Right lobe of liver (tissue), 6 donors: ENCODE measurements at places on chromosomes 2 and 18.

DNA sequence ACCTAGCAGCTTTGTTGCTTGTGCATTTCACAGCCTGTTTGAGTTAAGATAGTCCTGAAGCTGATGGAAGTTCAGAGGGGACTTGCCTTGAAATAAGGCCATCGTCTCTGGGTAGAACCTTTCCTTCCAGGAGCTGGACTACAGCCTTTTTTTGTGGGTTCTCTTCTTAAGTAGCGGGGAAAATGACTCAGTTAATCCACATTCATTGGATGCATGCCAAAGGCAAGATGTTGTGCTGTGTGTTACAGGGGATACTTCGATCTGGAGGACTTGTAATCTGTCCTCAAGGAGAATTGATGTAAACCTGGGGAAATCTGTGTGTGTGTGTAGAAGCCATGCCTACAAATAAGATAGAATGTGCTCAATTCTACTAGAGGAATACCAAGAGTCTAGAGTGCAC lies 46.8 kb downstream of the RPIA start:
- no peak for DNase-seq

DNA sequence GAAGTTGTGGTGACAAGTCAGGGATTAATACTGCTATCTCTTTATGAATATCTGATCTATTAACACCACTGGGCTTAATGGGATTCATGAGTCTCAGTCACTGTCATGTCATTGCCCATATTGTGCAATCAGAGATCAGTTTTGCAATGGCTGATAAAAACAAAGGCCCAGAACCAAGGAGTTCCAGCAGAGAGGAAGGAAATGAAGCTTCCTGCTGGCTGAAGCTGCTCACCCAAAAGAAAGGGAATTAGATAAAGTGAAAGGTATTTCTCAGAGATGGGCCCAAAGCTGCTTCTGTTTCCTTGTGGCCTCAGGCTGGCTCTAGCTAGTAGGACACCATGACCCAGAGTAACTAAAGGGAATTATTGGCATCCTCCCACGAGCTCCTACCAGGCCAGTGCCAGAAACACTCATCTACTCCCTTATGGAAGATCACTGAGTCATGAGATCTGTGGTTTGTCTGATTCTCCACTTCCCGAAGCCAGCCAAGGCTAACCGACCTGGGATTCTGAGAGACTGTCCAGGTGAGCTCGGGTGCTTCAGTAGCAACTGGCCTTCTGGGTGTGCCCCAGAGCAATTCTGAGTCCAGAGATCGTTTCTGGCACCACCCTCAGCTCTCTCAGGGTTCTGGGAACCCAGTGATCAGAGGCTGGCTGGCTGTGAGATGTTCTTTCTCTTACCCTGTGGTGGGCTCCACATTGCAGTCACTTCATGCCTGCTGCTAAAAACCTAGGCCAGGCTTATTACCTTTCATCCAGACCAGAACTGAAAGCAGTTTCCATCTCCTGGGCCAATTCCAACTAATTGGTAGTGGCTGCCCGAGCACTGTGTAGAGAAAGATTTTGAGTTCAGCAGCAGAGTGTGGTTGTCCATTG lies 129.5 kb upstream of the PELI1 start:
- peak; percentile 55 for DNase-seq

DNA sequence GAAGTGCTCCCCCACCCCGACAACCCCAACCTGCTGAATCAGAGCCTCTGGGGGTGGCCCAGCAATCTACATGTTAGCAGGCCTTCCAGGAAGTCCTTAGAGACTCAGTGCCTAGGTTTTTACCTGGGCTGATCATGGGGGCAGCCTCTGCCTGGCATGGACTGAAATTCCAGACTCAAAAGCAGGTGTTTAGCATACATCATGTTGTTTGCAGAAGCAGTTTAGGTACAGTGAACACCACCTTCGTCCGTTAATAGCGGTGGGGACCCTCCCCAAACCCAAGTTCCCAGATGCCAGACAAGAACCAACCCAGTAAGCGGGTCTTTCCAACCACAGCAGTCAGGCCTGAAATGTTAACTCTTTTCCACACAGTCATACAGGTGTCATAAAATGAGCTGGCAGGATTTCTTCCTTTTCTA lies 26.4 kb upstream of the GALR1 start:
- DNase-seq: no peak

- DNase-seq: peak; percentile 31
Measured at GRCh38 chr18:8706791-8707555, 1.6 kb downstream of the MTCL1 start.

DNA sequence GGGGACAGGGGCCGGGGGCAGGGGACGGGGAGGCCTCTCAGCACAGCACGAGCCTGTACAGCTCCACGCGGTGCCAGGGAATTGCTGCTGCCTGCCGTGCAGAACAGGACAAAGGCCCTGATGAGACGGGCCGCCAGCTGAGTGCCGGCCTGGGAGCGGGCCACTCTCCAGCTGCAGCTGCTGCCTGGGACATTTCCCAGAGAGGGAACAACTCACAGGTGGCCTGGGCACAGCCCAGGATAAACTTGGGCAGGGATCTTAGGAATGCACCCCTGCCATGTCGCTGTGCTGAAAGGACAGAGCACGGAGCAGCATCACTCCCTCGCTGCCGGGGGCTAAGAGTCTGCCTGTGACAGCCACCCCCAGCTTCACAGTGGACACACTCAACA lies 38.8 kb downstream of the CENPO start:
- no peak for DNase-seq

DNA sequence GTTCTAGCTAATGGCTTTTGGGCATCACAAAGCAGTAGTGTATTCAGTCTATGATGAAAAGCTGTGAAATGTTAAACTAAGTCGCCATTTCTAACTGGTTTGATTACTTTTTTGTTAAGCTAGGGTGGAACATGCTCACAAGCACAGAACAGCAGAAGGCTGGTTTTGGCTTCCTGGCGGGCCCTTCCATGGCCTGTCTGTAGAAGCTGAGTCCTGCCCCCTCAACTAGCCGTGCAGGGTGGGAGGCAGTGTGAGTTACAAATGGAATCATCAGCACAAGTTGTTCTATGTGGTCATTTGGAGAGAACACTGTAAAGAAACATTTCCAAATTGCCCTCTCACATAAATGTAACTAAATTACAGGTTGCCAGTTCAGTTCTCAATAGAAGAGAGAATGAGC lies 290.8 kb downstream of the ALPK2 start:
- no peak for DNase-seq

- peak; percentile 10 for DNase-seq
Measured at GRCh38 chr2:128370468-128371247, 52.0 kb upstream of the HS6ST1 start.

- DNase-seq: no peak
Measured at GRCh38 chr18:41862921-41863320, 92.1 kb upstream of the PIK3C3 start.

- no peak for DNase-seq
Measured at GRCh38 chr2:106956879-106957278, 70.9 kb upstream of the ST6GAL2 start.

GRCh38 chr2:48339451-48339850 lies 190.5 kb upstream of the STON1 start:
- no peak for DNase-seq

GRCh38 chr2:39484206-39484605 lies 47.1 kb upstream of the MAP4K3 start:
- DNase-seq: no peak

DNA sequence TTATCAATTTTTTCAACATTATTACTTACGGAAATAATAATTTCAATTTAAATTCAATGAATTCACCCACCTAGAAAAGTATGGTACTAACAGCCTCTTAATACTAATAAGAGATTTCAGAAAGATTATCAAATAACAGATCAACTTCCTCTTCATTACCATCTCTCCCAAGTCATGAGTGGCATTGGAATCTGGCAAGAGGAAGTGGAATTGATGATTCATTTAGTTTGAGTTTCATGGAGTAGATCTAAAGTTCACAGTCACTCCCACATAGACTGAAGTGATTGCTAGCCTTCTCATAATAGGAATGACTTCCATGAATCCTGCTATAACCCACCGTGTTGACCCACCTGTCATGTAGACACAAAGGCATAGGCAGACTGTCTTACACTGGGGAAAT lies 77.7 kb upstream of the WDR75 start:
- no peak for DNase-seq
